Activated T-cell treated with anti-CD3 and anti-CD28 coated beads, Interleukin-2, amount 50 U/mL, for 72 hours (primary cell): ENCODE measurements at places on chromosomes 1 and 21.
A peak's percentile ranks its signal among the peaks of the same experiment; 100 is the strongest.

DNA sequence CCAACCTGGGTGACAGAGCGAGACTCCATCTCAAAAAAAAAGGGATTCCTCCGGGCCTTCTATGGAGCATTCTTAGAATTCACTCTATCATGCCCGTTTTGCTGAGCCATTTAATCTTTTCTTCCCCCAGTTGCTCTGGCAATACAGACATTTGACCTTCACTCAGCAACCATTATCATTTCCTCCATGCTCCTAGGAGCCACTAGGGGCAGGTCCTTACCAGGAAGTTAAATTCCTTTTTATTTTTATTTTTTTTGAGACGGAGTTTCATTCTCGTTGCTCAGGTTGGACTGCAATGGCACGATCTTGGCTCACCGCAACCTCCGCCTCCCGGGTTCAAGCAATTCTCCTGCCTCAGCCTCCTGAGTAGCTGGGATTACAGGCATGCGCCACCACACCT lies 9.7 kb upstream of the CGN start:
- no peaks in the 10 kb centered on the region for H3K36me3 ChIP-seq
- no peak for DNase-seq
- H3K27me3 ChIP-seq, result no peaks in the 10 kb centered on the region
- H3K4me1 ChIP-seq, result peaks cover 6% of the 10 kb centered on the region

- no peaks in the 10 kb centered on the region for H3K4me1 ChIP-seq
- no peak overlapping the region for H3K27ac ChIP-seq
- no peaks in the 10 kb centered on the region for H3K36me3 ChIP-seq
- DNase-seq, result no peak
Measured at GRCh38 chr1:59484096-59484495, 187.2 kb downstream of the FGGY start.

DNA sequence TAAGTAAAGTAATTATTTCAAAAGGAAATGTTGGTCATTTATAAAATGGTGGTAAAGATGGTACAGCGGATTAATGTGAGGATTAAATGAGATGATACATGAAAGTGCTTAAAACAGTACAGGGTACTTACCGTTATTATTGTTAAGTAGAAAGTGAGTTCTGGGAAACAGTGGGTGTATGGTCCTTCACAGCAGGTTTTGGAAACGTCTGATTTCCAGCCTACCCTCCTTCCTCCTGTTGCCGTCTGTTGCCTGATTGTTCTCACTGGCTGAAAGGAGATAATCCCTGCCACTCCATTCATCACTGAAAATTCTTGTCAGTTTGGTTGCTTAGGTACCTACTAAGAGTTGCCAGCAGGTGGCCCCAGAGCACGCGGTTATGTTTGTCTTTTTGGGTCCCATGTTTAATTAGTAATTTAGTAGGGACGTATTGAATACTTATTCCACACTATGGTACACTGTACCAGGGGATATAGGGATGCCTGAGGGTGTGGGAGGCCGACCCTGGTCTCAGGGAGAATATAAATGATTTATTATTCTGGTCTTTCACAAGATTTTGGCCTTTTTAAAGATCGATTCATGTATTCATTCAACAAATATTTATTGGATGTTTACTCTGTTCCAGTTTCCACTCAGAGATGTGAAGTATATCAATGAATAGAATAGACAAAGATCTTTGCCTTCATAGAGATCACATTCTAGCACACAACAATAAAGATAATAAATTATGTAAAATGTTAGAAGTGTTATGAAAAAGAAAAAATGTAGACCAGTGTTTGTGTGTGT lies 30.8 kb upstream of the RPTN start:
- peaks cover 13% of the 10 kb centered on the region for H3K4me1 ChIP-seq
- no peaks in the 10 kb centered on the region for H3K36me3 ChIP-seq
- no peak overlapping the region for H3K27ac ChIP-seq
- DNase-seq, result peak; percentile 69
- H3K4me3 ChIP-seq, result peak overlapping the region; percentile 84

DNA sequence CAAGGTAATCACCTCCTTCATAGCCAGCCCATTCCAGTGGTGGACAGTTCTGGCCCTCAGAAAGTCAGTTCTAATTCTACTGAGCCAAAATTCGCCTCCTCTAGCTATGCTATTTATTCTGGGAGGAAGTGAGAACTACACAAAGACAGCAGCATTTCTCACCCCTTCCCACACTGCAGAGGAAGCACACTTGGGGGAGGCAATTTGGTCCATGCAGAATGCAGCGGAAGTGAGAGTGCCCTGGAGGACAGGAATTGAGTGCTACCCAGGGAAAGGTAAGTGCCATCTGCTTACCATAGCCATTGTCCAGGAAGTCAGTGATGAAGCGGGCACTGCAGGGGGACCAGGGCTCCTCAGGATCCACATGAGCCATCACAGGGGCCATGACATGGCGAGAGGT lies 3.7 kb downstream of the ADAMTS4 start:
- peaks cover 26% of the 10 kb centered on the region for H3K4me1 ChIP-seq
- H3K27ac ChIP-seq, result peak overlapping the region; percentile 17
- no peaks in the 10 kb centered on the region for H3K27me3 ChIP-seq
- no peak for DNase-seq
- no peaks in the 10 kb centered on the region for H3K36me3 ChIP-seq
- H3K4me3 ChIP-seq, result no peak overlapping the region

GRCh38 chr1:64892576-64893573 lies 73.5 kb downstream of the JAK1 start:
- H3K27me3 ChIP-seq, result no peaks in the 10 kb centered on the region
- peak overlapping the region; percentile 30 for H3K27ac ChIP-seq
- no peak for DNase-seq
- H3K36me3 ChIP-seq, result no peaks in the 10 kb centered on the region

GRCh38 chr21:38668541-38668940 lies 137.2 kb upstream of the ETS2 start:
- DNase-seq, result no peak
- H3K4me3 ChIP-seq, result no peak overlapping the region
- H3K36me3 ChIP-seq, result no peaks in the 10 kb centered on the region
- H3K27ac ChIP-seq, result no peak overlapping the region
- peaks cover 26% of the 10 kb centered on the region for H3K27me3 ChIP-seq

GRCh38 chr1:172544481-172545104 lies 11.6 kb downstream of the SUCO start:
- no peaks in the 10 kb centered on the region for H3K27me3 ChIP-seq
- DNase-seq, result no peak
- H3K4me3 ChIP-seq, result no peak overlapping the region
- H3K4me1 ChIP-seq, result peaks cover 36% of the 10 kb centered on the region
- H3K27ac ChIP-seq, result no peak overlapping the region

GRCh38 chr1:107883562-107883961 lies 81.4 kb downstream of the VAV3 start:
- no peaks in the 10 kb centered on the region for H3K27me3 ChIP-seq
- peaks cover 1% of the 10 kb centered on the region for H3K36me3 ChIP-seq
- no peak overlapping the region for H3K27ac ChIP-seq
